Cardiac atrium fibroblast (primary cell): ENCODE measurements at places on chromosomes 6 and 20. TPM values are rescaled to one million over a fixed set of nuclear protein-coding genes. Genes with fewer than 3 reads are reported as not detected.

MYO6 gene
- total RNA-seq: 5.1 and 9.2 TPM in 2 replicates

COL9A3 gene
- 19.7 and 22.5 TPM in 2 replicates for total RNA-seq

OR2H2 gene
- not detected in 2 replicates for total RNA-seq

RPP40 gene
- total RNA-seq: 13.8 and 16.2 TPM in 2 replicates

STMND1 gene
- not detected in 2 replicates for total RNA-seq

UTRN gene
- total RNA-seq: 62.6 and 88.5 TPM in 2 replicates

SRSF12 gene
- total RNA-seq: 0.54 and 1.5 TPM in 2 replicates

DYNLT2 gene
- total RNA-seq: 0.16 TPM in 1 of 2 replicates, not detected in the other

CTAGE9 gene
- total RNA-seq: not detected in 2 replicates

ABT1 gene
- 11.7 and 12.0 TPM in 2 replicates for total RNA-seq

LRRC73 gene
- total RNA-seq: 0.18 and 1.5 TPM in 2 replicates

SLC24A3 gene
- 0.32 TPM in 1 of 2 replicates, not detected in the other for total RNA-seq

SLC22A3 gene
- 3.2 and 3.4 TPM in 2 replicates for total RNA-seq

FGD2 gene
- not detected in 2 replicates for total RNA-seq

PPP1R18 gene
- 56.3 and 76.8 TPM in 2 replicates for total RNA-seq

CLPSL1 gene
- total RNA-seq: not detected in 2 replicates

SCUBE3 gene
- 0.32 and 2.0 TPM in 2 replicates for total RNA-seq

FILIP1 gene
- 2.7 and 5.7 TPM in 2 replicates for total RNA-seq

SIRPD gene
- not detected in 2 replicates for total RNA-seq

VSX1 gene
- not detected in 2 replicates for total RNA-seq

MUC21 gene
- not detected in 2 replicates for total RNA-seq

ISM1 gene
- total RNA-seq: not detected in 2 replicates

EEF1A2 gene
- total RNA-seq: 2.4 and 2.5 TPM in 2 replicates

GNAS-AS1 gene
- total RNA-seq: 0.32 and 0.36 TPM in 2 replicates

FNDC11 gene
- 0.16 and 0.36 TPM in 2 replicates for total RNA-seq

SALL4 gene
- total RNA-seq: not detected in 2 replicates

ZBP1 gene
- total RNA-seq: not detected in 2 replicates

ROMO1 gene
- total RNA-seq: 584 and 690 TPM in 2 replicates

HRH3 gene
- not detected in 2 replicates for total RNA-seq

SESN1 gene
- total RNA-seq: 12.6 and 22.7 TPM in 2 replicates

KIF6 gene
- not detected in 2 replicates for total RNA-seq

PROKR2 gene
- total RNA-seq: not detected in 2 replicates

LAMA4 gene
- 172 and 211 TPM in 2 replicates for total RNA-seq

RFX6 gene
- total RNA-seq: not detected in 2 replicates

NHSL1 gene
- 10.5 and 11.4 TPM in 2 replicates for total RNA-seq

KCNK5 gene
- not detected in 2 replicates for total RNA-seq

CGA gene
- total RNA-seq: not detected in 2 replicates

CDKAL1 gene
- total RNA-seq: 6.6 and 9.7 TPM in 2 replicates
